ENCODE measurements at places on chromosomes 7 and 10.

- no peak for DNase-seq
Measured at GRCh38 chr7:116557901-116558300, 33.1 kb downstream of the CAV1 start.

DNA sequence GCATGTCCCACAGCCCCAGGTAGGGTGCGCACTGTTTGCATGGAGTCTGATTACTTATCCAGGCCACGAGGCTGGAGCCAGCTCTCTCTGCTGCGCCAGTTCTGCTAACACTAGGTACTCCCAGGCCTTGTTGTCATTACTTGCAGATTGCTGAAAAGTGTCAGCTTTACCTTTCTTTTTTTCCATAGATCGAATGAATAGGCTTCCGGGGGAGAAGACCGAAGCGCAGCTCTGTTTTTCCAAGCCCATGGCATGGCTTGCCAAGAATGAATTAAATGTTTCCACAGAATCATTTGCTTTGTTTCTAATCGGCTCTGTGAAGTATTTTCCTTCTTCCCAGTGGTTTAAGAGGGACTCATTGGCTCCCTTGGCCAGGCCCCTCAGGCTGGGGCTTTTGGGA lies 285.8 kb downstream of the BMPER start:
- no peak for DNase-seq

GRCh38 chr10:110337906-110338305 lies 33.2 kb upstream of the SMNDC1 start:
- DNase-seq: no peak

GRCh38 chr10:60465801-60466200 lies 76.1 kb upstream of the ANK3 start:
- DNase-seq: no peak

- no peak for DNase-seq
Measured at GRCh38 chr7:88165697-88166096, 54.1 kb downstream of the SRI start.

- peak; percentile 8 for DNase-seq
Measured at GRCh38 chr10:97851341-97852001, 1.8 kb downstream of the GOLGA7B start.

- no peak for DNase-seq
Measured at GRCh38 chr7:4665661-4666060, 16.4 kb upstream of the FOXK1 start.

GRCh38 chr7:64685741-64686140 lies 19.8 kb downstream of the ZNF107 start:
- no peak for DNase-seq
